NCI-H748 treated with DMSO at 0.1 percent for 48 hours (cell line): ENCODE measurements at places on chromosomes 7 and 10.

- no peak for DNase-seq
Observed at GRCh38 chr10:100232101-100232500, 2.7 kb upstream of the CHUK start.

DNA sequence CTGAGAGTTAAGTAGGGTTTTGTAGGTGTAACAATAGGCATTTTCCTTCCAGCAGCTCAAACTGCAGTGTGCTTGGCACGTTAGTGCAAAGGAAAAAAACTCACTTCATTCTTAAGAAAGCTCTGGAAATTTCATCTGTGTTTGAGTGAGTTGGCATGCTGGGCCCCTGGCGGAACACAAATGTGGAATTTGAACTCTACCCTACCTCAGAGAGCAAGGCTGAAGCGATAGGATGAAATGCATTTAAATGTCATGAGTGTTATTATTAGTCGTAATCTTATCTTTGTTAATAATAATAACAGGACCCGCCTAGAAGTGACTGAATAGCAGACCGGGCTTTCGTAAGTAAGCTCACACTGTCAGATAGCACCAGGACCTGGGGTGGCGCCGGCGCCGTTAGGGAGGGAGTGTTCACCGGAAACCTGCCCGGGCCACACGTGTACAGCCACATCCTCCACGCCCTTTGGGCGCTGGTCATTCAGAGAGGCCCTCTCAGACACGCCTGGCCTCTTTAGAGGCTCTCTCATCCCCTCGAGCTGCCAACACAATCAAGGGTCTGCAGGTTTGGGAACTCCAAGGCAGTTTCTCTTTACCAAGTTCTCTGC, 63.5 kb downstream of the GRK5 start:
- DNase-seq, result no peak

GRCh38 chr7:93948106-93948505, 26.6 kb downstream of the GNG11 start:
- no peak for DNase-seq

GRCh38 chr10:98260350-98260749, 7.6 kb downstream of the LOXL4 start:
- DNase-seq, result no peak

GRCh38 chr7:76515999-76516443, 5.7 kb downstream of the UPK3B start:
- no peak for DNase-seq

DNA sequence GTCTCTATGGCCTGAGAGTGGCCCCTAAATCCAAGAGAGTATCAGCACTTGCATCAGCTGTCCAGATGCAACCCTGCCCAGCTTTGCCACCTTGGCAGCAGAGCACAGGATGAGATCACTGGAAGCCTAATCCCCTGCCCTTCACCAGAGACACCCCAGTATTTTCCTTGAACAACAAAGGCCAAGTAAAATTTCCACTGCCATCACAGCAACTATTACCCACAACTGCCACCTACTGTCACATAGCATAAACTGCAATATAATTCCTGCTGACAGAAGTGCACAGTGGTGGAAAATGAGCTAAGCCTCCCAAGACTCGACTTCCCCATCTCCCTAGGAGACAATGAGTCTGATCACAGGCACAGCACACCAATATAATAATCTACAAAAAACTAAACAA, 462.8 kb upstream of the ZWINT start:
- DNase-seq, result no peak

DNA sequence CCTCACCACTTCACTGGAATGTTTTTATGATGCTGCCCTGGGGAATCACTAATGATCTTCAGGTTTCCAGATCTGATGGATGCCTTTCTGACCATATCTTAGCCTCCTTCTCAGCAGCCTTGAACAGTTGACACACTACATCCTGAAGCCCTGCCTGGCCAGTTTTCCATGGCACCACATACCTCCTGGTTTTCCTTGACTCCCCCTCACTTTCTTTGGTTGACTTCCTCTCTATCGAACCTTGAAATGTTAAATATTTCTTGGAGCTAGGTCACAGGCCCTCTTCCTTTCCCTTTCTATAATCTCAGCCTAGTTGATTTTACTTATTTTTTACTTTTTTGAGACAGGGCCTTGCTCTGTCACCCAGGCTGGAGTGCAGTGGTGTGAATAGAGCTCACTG, 108.8 kb upstream of the CDK1 start:
- DNase-seq, result no peak

GRCh38 chr10:113019692-113020474, 69.8 kb downstream of the TCF7L2 start:
- DNase-seq, result peak; percentile 14

GRCh38 chr10:93352638-93353383, 129.3 kb downstream of the MYOF start:
- DNase-seq, result no peak

DNA sequence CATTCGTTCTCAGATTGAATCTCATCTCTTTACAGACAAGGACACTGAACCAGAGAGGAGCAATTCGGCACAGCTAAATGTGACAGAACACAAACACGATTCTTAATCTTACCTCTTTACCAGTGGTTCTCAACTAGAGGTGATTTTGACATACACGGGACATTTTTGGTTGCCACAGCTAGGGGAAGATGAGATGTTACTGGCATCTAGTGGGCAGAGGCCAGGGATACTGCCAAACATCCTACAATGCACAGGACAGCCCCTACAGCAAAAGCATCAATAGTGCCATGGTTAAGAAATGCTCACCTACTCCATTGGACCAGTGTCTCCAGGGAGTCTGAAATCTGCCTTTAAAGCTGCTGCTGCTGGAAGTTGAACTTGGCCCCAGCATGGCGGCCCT, 27.3 kb downstream of the PDE1C start:
- no peak for DNase-seq

GRCh38 chr7:44222776-44223261, 22.0 kb downstream of the YKT6 start:
- DNase-seq, result no peak

- DNase-seq, result no peak
Observed at GRCh38 chr10:29144126-29144525, 144.7 kb upstream of the LYZL1 start.

GRCh38 chr10:61784354-61785133, 117.0 kb upstream of the ARID5B start:
- no peak for DNase-seq

DNA sequence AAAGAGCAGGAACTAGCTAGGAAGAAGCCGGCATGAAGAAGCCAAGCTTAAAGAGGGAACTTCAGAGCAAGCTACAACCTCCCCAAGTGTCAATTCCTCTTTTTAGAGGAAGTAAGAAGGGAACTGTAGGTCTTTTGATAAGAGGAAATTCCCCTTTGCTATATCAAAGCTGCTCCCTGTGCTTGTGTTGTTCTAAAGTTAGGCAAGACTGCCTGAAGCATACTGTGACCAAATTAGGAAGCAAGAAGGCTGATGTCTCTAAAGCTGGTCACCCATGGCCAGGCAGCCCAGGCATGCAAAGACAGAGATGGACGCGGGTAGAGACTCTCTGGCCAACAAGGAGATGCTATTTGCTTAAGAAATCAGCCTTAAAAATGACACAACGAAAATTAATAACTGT, 87.9 kb downstream of the RNF216 start:
- DNase-seq, result no peak

- DNase-seq, result peak; percentile 57
Observed at GRCh38 chr10:99532687-99533495, at the start of gene NKX2-3. TSS of gene NKX2-3 (plus strand) at chr10:99532942. CDS start at chr10:99533132, 190 bp downstream.

- DNase-seq, result no peak
Observed at GRCh38 chr10:49749144-49749543, 13.0 kb downstream of the OGDHL start.

DNA sequence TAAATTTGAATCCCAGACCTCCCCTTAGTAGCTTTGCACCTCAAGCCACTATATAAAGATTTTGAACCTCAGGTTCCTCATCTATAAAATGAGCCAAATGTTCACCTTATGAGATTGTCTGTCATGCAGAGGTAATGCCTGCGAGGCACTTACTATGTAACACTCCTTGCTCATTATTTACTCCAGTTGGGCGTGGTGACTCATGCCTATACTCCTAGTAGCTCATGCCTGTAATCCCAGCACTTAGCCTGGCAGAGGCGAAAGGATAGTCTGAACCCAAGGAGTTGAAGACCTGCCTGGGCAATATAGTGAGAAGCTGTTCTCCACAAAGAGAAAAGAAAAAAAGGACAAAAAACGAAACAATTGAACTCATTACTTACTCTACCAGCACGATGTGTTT, 82.2 kb downstream of the MDFIC start:
- no peak for DNase-seq

GRCh38 chr7:104123786-104124185, 84.0 kb downstream of the ORC5 start:
- no peak for DNase-seq

GRCh38 chr7:132197772-132198171, 378.5 kb downstream of the PLXNA4 start:
- no peak for DNase-seq

DNA sequence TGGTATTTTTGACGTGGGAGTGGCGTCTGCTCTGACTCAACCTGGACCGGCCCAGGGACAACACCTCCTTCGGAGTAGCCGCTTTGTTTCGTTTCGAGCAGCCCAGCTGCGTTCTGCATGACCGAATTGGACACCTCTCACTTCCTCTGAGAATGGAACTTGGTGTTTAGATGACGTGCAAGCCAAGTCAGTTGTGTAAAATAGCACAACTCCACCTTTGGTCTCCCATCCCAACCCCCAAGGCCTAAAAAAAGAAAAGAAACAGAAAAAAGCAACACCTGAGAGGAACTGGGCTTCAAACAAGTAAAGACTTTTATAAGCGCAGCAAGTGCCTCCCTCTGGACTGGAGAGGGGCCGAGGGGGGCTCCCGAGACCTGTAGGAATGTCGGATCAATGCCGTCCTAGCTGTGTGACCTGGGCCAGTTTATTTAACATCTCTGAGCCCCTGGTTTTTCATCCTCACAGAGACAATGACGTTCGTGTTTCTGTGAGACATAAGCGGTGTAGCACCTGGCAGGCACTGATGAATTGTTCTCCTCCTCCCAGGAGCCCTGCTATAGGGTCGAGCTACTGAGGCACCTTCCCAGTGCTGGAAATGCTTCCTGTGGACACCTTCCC, 52.0 kb upstream of the SMNDC1 start:
- DNase-seq, result no peak

GRCh38 chr7:81407094-81407493, 362.8 kb downstream of the HGF start:
- no peak for DNase-seq

- no peak for DNase-seq
Observed at GRCh38 chr10:132097609-132098377, 32.0 kb downstream of the JAKMIP3 start.

DNA sequence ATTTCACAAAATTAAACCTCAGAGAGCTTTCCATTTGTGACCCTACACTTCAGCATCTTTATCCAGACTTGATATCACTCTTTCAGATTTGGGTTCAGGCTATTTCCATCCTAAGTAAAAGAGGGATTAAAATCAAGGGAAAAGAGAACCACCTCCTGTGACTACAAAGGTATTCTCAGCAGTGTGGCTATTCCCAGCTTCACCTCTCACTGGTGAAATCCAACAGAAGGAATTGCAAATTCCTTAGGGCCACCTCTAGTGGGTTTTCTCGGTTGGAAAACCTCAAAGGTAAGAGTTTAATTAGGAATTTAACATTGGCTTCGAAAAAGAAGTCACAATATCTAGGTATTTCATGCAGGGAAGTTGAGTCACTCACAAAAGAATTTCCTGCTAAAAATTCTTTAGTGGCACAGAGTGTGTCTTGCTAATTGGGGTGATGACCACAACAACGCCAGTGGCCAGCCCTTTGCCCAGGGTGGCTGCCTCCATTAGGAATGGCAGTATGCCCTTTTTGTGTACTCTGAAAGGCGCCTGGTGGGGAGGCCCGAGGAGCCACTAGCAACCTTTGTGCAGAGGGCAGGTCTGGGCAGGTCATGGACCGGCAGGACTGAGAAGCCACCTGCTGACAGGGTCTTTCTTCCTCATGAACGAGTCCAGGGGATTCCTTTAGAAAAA, 52.2 kb downstream of the SEM1 start:
- DNase-seq, result no peak

- DNase-seq, result no peak
Observed at GRCh38 chr10:29648983-29649268, 14.2 kb upstream of the SVIL start.

- DNase-seq, result no peak
Observed at GRCh38 chr7:1400371-1400770, 58.9 kb downstream of the MICALL2 start.

DNA sequence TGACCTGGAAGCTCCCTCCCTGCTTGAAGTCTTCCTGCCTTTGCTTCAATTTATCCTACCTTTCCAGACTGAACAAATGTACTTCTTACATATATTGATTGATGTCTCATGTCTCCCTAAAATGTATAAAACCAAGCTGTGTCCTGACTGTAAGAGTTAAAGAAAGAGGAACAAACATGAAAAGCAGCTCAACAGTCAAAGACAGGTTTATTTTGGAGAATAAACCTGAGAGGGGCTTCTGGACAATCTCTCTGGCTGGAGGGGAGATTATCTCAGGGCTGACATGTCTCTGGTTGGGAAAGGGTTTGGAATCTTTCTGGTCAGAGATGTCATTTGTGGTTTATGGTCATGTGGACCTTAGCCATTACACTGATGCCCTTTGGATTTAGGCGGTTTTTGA, 41.0 kb downstream of the OR13A1 start:
- DNase-seq, result no peak

DNA sequence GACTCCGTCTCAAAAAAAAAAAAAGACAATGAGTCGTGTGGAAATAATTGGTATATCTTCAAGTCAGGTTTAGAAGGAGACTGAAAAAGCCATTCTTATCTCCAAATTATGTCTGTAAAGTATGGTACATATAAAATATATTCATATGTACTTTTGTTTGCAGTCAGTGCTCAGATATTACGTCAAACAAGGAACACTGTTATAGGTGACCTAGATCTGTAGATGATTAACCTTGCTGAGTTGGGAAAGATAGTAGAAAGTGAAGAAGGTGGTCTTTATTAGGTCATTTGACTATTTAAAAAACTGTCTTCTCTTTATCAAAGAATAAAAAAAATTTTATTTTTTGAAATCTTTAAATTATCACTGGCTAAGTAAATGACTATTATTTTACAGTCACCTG, 44.9 kb upstream of the CYP26C1 start:
- no peak for DNase-seq

- no peak for DNase-seq
Observed at GRCh38 chr7:143321734-143322133, 5.8 kb downstream of the CLCN1 start.

DNA sequence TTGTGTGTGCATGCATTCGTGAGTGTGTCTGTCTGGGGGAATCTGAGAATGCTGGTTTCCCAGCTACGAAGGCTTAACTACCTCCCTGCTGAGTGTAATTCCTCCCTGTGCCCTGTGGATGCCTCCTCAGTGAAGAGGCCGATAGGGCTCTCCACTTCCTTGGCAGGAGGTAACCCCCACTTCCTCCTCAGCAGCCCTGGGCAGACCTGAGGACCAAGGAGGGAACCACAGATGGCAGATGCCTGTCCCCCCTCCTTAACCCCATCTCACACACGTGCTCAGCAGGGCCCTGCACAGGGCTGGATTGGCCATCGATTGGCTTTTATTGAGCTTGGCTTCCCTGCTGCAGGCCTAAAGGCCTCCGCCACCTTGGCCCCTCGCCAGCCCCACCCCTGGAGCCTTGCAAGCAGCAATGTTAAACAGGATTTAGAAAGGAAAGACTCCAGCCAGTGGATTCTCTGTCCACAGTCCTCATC, 45.6 kb upstream of the LRRC4 start:
- DNase-seq, result no peak
